Pons (tissue), 1 donor: ENCODE measurements at places on chromosomes 12 and 14.
A peak's percentile ranks its signal among the peaks of the same experiment; 100 is the strongest.

DNA sequence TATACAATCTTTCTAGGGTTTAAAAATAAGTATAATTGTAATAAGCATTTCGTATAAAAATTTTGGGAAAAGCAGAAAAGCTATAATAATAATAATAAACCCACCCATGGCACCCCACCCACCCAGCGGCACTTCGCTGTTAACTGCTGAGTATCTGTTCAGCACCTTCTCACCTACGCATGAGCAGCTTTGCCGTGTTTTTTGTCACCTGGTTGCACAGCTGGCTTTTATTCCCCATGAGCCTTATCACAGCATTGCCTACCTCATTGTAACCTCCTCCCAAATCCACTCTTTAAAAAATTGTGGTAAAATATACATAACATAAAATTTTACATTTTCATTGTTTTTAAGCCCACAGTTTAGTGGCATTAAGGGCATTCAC lies 34.7 kb downstream of the CYP46A1 start:
- no peak for DNase-seq

- DNase-seq, result no peak
Observed at GRCh38 chr14:22488522-22489243, 100.3 kb downstream of the DAD1 start.

DNA sequence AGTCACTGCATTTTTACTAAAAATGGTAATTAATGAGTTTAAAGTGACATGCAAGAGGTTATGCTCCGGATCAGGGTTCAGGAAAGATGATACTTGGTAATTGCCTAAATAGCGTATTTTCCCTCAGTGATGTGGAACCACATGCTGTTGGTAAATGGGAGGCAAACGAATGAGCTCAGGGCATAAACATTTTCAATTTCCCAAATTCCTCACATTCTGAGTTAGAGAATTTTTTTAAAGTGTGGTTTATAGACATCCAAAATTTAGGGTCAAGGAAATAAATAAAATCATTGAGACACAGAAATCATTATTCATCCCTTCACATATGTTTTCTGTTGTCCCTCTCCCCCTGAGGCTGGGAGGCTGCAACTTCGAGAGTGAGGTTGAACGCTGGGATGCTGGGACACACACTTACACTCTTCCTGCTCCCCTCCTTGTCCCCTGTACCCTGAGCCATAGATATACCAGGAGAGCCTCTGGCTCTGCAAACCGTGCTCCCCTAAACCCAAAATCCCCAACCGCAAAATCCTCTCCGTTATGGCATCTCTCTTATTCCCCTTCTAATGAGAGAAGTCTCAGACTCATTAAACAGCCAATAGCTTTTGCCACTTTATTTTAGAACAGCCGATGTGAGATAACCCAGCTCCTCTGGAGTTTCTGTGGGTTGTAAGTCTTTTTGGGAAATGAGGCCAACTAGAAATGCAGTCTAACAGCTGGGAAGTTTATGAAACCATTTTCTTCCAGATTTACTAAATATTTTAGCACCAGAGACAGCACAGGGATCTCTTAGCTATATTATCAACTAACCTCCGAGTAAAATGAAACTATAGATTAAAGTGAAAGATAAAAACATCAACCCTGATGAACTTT lies 21.4 kb upstream of the ADGRD1 start:
- DNase-seq, result no peak

DNA sequence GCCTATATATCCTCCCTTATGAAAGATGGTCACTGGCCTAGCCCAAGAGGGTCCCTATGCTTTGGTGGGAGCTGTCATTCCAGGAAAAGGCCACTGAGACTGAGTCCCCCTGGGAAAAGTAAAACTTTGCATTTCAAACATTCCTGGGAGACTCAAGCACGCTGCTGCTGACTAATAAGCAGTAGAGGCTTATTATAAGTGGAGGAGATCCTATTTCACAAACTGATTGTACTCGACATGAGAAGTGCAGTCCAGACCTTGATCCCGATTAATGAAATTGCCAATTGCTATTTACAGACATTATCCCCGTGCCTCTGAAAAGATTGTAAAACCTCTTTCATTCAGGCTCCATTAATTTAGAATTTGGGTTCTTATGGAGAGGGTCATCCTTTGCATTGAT lies 96.6 kb downstream of the EMP1 start:
- no peak for DNase-seq

DNA sequence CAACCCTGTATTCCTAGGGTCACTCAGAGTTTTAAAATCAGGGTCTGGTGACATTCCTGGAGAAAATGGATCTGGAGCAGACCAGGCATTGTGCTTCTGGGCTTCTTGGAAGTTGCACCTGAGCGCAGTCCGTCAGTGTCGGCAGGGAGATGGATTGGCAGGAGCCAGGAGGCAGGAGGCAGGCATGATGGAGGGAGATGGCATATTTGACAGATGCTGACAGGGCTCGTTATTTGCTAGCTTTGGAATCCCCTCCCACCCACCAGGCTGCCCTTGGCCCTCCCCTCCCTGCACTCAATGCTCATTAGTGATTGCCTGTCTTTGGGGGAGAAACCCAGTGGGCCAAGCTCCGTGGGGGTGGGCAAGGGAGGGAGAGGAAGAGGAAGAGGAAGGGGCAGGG lies 4.7 kb downstream of the CISTR start:
- no peak for DNase-seq

DNA sequence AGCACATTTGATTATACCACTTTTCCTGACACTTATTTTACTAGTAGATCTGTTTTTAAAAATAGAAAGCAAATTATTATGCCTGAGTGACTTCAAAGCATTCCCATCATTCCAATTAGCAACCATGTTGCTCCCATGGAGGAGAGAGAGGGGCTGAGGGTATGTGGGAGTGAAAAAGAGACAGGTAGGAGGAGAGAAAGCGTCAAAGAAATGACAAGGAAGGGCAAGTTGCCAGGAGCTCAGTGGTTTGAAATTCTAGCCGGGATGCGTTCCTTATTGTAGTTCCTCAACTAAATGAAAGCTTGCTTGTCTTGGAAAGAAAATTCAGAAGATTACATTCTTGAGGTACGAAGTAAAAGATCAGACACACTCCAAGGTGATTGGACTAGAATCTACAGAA lies 92.4 kb upstream of the PKP2 start:
- no peak for DNase-seq

GRCh38 chr12:8026291-8026900 lies 6.1 kb upstream of the FOXJ2 start:
- DNase-seq, result peak; percentile 100

DNA sequence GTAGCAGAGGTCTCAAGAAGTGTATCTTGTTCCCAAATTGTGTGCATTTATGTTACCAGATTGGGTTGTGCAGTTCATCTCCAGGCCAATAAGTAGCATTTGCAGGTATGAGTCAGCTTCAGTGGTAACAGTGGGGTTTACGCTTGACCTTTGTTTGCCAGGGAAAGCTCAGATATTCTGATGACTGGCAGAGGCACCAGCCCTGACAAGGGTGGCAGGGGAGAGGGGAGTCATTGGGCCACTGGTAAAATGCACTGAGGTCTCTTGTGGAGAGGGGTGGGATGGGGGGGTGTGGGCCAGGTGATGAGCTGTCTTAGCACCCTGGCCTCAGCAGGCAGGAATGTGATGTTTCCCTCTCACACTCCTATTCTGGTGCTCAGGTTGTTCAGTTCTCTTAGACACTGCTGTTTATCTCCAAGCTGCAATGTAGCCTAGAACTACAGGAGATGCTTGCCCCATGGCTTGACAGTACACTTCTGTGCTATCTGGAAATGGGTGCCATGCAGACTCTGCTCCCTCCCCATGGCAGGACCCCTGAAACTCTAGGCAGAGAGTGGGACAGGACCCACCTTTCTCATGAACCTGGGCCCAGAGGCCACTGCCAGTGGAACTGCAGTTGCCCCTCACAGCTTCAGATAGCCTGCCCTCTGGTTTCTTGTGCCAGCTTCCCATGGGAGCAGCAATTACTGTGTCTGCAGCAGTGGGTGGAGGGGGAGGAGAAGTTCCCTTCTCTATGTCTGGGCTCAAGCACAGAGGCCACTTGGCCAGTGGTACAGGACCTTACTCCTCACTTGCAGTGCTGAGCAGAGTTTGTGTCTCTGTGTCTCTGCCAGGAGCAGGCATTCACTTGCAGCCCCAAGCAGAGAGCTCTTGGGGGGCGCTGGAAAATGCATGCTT lies 31.9 kb downstream of the USP15 start:
- DNase-seq, result no peak

DNA sequence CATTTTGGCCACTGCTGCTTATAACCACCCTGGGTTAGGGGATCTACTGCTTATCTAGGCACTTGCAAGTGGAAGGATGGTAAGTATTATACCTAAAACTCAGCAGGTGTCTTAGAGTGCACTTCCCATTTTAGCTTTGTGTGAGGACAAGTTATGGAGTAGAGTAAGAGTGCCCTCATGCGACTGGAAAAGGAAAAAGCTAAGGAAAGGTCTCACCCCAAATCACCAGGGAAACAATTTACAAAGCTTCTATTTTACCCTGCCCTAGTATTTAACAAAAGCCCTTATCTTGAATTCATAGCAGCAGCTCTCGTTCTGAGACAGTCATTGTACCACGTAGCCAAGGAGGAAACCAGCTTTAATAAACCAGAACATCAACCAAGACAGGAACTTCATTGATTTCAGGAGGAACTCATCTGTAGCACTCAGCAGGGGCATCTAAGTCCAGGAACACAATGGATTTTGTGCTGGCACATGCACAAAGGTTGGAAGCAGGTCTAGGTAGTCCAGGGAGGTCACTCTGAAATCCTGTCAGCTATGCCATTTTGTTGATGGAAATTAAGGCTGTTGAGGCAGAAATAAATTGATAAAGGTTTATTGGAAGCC lies 2.9 kb downstream of the RDH12 start:
- DNase-seq, result peak; percentile 98

DNA sequence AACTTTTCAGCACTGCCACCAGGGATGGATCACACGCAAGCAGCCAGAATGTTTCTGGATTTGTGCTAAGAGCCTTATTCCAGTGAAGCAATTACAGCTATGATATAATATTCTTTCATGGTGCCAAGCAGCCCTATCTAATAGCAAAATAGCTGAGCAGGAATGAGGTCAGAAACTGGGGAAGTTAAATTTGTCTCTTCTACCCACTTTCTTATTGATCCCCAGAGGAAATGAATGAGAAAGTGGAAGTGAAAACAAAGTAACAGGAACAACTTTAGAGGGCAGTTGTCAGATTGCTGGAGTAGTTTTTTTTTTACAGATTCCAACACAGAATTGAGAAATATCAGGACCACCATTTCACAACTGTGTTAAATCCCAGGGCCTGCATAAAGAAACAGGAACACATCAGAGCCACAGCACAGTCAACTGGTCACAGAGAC lies 44.8 kb downstream of the GCH1 start:
- peak; percentile 75 for DNase-seq
